ENCODE measurements at places on chromosomes 2 and 18.

GRCh38 chr18:69628774-69629359 is 228.2 kb downstream of the DOK6 start:
- DNase-seq: no peak

GRCh38 chr2:159084384-159085370 is 116.2 kb downstream of the TANC1 start:
- DNase-seq: no peak

GRCh38 chr18:55657572-55658331 is 69.8 kb upstream of the TCF4 start:
- DNase-seq: no peak

DNA sequence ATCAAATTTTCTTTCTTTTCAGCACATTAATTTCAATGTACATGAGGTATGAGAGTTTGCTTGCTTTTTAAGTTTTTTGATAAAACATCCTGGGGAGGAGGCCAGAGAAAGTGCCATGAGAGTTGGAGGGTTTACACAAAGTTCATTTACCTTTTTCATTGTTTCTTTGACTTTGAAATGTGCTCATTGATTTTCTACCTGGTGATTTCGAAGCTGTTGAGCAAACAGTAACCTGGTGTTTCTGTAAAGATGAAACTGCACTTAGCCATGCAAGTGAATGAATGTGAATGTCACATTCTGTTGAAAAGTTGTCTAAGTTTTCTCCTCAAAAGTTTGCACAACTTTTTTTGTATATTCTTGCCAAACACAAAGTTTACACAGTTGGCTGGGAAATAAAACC is 797.0 kb downstream of the METTL4 start:
- no peak for DNase-seq

GRCh38 chr18:12862467-12862866 is 21.6 kb downstream of the PTPN2 start:
- DNase-seq: no peak

DNA sequence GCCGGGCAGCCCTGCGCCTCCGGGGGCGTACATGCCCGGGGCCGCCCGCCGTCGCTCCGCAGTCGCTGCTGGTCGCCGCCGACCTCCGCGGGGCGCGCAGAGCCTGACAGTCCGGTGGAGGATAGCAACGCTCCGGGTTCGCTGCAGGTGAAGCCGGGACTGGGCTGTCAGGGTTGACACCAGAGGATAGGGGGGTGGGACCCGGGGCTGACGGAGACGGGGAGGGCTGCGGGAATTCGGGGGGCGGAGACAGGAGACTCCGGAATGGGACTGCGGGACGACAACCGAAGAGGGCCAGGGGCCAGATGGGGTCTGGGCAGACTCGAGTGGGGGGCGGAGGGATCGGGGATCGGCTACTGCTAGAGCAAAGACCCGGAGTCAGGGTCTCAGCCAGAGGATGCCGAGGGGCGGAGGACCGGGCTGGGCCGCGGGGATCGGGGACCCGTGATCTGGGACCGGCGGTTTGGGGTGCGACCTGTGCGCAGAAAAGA is 403 bp downstream of the TMEM127 start:
- DNase-seq: peak; percentile 15

GRCh38 chr2:229971298-229971790 is 49.0 kb downstream of the FBXO36 start:
- no peak for DNase-seq

GRCh38 chr2:15968280-15969178 is 28.2 kb downstream of the MYCN start:
- no peak for DNase-seq

DNA sequence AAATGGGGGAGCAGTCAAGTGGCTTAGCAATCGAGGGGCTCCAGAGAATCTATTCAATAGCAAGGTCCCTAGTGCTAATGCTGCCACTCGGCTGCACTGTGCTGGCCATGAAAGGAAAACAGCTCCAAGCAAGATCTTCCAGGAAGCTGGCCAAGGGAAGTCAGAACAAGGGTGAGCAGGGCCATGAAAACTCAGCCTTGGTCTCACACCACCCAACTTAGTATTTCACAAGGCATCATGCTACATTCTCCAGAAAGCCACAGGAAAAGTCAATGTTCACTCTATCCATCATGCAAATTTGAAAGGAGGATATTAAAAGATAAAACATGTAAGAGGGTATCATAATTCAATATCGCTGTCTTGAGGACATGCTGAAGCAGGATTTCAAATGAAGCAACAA is 35.7 kb downstream of the NRP2 start:
- DNase-seq: no peak

GRCh38 chr2:53672881-53673522 is 94.6 kb upstream of the CHAC2 start:
- no peak for DNase-seq

DNA sequence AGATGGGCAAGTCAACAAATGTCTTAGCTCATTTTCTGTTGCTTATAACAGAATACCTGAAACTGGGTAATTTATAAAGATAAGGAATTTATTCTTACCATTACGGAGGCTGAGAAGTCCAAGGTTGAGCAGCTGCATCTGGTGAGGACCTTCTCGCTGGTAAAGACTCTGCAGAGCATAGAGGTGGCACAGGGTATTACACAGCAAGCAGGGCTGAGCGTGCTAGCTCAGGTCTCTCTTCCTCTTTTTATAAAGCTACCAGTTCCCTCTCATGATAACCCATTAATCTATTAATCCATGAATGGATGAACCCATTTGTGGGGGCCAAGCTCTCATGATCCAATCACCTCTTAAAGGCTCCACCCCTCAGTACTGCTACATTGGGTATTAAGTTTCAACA is 109.1 kb downstream of the CDK15 start:
- peak; percentile 14 for DNase-seq

- DNase-seq: no peak
These were observed 273.8 kb downstream of the AGPS start for GRCh38 chr2:177666408-177666807.

DNA sequence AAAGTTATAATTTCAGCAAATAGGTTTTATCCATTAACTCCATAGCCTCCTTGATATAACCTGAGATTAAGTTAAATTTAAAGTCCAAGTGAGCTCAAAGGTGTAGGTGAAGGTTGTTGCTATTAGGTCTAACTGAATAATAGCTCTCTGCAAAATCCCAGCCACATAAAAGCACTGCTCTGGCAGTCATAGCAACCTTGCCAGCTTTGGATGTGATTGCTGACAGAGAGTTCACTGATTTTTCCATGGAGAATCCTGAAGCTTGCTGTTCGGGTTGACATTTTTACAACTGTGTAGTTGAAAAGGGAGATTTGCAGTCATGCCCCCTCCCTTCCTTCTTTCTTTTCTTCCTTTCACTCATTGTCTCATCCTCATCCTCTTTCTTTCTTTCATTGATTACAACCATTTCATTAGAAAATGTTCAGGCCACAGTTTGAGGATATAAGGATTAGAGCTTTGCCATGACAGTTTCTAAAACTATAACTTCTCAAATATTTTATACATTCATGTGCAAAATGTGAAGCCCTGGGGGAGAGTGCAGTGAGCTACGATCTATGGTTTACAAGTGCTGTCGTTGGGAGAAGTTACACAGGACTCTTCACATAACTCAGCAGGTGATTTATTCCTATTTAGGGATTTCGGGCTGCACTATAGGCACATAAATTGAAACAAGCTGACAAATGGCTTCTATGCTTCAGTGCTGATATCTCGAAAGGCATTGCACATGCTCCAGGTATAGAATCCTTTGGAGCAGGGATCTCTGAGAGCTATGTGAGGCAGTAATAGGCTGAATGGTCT is 193.8 kb downstream of the LRRTM4 start:
- no peak for DNase-seq

DNA sequence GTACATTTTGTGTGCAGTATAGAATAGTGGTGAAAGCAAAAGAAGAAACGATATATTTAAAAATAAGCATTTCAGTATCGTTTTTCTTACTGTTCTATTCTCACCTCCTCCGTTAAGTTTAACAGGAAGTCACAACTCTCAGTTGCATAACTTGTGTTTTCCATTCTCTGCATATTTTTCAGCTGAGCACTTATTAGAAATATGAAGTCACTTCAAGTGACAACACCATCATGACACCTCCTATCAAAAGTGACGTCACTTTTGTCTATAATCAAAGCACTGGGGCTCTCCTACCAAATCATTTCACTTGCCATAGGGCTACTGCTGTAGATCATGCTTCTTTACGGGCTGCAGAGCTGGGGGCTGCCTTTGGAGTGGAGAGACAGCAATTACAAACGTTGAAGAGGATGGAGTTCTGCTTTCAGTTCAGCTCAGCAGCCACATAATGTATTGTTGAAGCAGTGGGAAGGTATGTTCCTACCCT is 36.3 kb downstream of the STAT4 start:
- DNase-seq: peak; percentile 46

- peak; percentile 25 for DNase-seq
These were observed 156.2 kb upstream of the NDUFV2 start for GRCh38 chr18:8946066-8946838.

GRCh38 chr2:169798397-169798717 is 314 bp upstream of the SSB start:
- no peak for DNase-seq

GRCh38 chr2:75494137-75494769 is 66.5 kb downstream of the EVA1A start:
- no peak for DNase-seq

GRCh38 chr2:234690569-234691213 is 193.8 kb upstream of the ARL4C start:
- DNase-seq: no peak

DNA sequence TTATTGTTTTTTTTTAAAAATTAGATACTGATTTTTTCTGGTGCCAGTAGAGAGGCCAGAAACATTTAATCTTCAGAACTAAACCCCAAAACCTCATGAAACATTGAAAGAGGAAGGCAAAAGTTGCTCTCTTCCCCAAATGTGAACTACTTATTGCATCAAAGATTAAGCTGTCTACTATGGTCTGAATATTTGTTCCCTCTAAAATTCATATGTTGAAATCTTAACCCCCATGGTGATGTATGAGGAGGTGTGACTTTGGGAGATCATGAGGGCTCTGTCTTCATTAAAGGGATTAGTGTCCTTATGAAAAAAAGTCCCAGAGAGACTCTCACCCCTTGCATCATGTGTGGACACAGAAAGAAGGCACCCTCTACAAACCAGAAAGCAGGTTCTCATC is 28.2 kb upstream of the SLC8A1 start:
- peak; percentile 96 for DNase-seq

DNA sequence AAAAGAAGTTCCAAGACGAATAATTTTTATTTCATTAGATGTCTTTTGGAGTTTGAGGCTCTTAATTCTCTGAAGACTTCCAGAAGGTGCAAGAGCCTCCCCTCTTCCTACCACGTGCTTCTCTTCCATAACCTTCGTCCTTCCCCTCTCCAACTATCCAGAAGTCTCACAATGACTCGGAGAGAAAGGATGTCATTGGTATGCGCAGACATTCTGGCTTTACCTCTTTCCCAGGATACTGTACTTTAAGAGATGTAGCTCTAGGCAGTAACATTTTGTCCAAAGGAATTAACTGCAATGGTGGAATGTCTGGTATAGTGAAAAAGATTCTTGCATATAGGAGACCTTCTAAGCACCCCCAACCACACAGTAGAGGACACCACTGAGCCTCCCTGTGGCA is 249.0 kb upstream of the OSR1 start:
- DNase-seq: no peak

GRCh38 chr2:77487074-77487803 is 34.9 kb downstream of the LRRTM4 start:
- DNase-seq: no peak

GRCh38 chr2:102046135-102046986 is 54.6 kb downstream of the IL1R2 start:
- DNase-seq: no peak

- no peak for DNase-seq
These were observed 44.4 kb downstream of the EN1 start for GRCh38 chr2:118803012-118803411.

GRCh38 chr2:226794751-226795171 is 4.9 kb downstream of the IRS1 start:
- DNase-seq: no peak

GRCh38 chr18:44700652-44701051 is 20.0 kb downstream of the SETBP1 start:
- DNase-seq: no peak

Data from suppressor macrophage (primary cell).